ENCODE measurements at places on chromosomes 6 and 20. TPM values are rescaled to one million over a fixed set of nuclear protein-coding genes. Genes with fewer than 3 reads are reported as not detected.

Gene TRIM31
- not detected for total RNA-seq

Gene FARS2
- 24.7 TPM for total RNA-seq

- DNase-seq = no peak
Observed at GRCh38 chr20:50107086-50107660, 5.8 kb downstream of the UBE2V1 start.

- DNase-seq = peak; percentile 95
Observed at GRCh38 chr6:33672808-33673207, 38.7 kb downstream of the UQCC2 start.

DNA sequence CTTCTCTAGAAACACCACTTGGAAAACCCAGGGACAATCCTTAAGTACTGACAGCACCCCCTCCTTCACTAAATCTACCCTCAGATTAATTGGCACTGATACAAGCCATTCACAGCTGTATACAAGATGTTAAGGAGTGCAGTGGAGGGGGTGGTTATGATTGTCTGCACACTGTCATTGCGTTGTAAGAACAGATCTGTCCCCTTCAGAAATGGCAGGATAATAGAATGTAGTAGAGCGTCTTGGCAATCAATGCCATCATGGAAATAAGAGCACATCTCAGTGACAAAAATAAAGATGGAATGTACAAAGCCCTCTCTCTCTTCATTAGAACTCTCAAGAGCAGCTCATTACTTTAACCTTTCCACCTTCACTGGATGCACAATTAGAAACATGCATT lies 324.9 kb upstream of the TBX18 start:
- no peak for DNase-seq

DNA sequence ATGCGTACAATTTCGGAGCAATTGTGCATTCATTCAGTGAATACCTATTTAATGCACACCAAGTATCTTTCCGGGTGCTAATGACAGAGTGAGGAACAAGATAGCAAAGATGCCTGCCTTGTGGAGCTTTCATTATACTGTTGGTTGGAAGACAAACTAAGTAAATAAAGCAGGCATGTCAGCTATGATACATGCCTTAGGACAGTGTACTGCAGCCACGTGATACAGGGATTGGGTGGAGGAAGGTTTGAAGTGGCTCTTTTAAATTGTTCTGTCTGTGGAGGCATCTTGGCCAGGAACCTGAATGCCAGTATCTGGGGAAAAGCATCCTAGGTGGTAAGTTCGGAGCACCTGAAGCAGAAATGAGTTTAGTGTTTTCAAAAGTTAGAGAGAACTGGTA lies 3.0 kb upstream of the OTOR start:
- no peak for DNase-seq

DNA sequence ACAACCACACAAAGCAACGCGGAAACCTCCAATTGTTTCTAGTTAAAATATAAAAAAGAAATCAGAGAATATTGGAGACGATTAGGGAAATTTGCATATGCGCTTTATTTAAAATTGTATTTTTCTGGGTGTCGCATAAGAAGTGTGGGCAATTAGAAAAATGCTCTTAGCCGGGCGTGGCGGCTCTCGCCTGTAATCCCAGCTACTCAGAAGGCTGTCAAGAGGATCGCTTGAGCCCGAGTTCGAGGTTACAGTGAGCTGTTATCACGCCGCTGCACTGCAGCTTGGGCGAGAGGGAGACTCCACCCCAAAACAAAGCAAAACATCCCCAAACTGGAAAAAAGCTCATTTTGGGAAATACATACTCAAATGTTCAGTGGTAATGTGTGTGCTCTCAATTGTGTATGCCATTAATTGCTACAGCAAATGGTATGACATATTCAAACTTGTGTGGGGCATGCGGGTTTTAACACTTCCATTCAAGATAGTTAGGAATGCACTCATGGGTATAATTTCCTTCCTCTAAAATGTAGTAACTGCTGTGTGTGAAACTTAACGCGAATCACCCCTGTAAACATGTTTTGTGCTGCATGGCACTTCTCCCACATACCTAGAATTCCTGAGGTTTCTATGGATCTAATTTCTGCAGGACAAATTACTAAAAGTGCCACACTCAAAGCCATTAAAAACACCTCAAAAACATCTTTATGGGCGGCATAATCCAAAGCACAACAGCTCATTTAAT lies 54.7 kb upstream of the HFE start:
- DNase-seq = peak; percentile 63

DNA sequence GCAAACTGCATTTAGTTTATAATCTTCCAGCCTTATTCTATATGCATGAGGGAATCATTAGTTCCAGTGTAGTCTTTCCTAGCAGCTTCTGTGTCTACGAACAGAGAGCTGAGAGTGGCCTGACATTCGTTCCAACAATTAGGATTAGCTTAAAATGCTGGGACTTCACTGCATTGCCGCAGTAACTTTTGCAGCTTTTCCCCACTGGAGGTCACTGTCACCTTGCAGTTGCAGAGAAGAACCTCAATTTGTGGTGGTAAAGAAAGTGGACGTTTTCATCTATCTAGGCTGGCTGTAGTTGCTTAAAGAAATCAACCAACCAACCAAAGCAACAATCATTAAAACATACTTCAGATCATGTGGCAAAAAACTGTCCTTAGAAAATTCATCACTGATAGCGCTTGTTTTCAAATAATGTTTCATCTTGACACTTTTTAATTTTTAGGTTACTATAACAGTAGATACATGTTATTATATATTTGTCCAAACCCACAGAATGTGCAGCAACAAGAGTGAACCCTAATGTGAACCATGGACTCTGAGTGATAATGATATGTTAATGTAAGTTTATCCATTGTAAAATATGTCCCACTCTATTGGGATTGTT lies 12.2 kb downstream of the MYLK4 start:
- peak; percentile 61 for DNase-seq

DNA sequence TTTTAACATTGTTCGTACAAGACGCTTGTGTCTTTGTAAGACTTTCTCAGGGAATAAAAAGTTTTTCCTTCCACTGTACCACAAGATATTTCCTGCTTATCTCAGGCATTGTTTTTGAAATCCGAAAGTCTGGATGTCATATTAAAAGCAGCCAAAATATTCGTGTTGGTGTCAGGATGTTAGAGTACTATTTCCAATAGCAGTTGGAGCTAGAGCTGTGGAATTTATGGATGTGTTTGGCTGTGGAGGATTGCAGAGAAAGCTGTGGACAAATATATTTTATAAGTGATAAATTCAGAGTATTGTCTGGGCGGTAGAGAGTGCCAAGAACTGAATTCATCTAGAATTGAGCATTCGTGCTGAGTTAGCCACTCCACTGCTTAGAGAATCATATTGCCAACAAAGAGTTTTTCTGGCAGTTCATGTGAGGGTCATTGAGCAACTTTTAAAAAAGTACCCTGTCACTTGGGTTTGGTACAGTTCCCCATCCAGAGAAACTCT lies 57.7 kb downstream of the ZDHHC14 start:
- DNase-seq = no peak

DNA sequence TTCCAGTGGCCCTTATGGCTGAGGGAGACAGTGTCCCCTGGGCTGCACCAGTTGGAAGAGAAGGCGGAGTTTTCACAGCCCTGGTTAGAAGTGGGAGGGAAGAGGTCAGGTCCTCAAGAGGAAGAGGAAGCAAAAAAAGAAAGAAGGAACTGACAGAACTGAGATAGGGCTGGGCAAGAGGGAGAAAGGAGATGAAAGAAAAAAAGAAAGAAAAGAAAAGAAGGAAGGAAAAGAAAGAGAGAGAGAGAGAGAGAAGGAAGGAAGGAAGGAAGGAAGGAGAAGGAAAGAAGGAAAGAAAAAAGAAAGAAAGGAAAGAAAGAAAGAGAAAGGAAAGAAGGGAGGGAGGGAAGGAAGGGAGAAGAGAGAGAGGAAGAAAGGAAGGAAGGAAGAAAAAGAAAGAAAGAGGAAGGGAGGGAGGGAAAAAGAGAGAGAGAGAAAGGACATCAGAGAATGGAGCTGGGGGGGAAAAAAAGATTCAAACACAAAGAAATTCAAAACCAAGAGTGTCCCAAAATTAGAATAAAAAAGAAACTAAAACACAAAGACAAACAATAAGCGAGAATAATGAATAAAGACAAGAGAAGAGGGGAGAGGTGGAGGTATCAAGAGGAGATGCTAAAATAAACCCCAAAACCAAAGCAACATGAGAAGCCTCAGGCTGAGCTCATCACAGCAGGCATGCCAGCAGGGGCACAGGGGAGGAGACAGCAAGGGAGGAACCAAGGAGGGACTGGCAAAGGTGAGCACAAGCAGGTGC lies 5.3 kb upstream of the FUCA2 start:
- no peak for DNase-seq

Gene TGM2
- 33.4 TPM for total RNA-seq

DNA sequence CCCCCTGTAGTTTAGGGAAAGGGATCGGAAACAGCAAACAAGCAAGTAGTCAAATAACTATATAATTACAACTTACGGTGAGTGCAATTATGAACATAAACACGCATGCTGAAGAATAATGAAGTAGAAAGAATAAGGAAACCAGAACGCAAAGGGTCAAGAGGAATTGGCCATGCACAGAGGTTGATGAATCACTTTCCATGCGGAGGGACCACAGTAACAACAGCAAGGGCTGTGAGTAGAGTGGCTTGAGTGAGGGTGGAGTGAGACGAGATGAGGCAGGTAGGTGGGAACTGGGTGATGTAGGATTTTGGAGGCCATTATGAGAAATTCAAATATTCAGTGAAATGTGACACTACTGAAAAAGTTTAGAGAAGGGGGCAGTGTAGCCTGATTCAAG lies 112.2 kb upstream of the LAMP5 start:
- no peak for DNase-seq

- no peak for DNase-seq
Observed at GRCh38 chr6:38591439-38591838, 48.3 kb downstream of the BTBD9 start.

- no peak for DNase-seq
Observed at GRCh38 chr6:79557673-79558467, 20.6 kb upstream of the LCA5 start.

DNA sequence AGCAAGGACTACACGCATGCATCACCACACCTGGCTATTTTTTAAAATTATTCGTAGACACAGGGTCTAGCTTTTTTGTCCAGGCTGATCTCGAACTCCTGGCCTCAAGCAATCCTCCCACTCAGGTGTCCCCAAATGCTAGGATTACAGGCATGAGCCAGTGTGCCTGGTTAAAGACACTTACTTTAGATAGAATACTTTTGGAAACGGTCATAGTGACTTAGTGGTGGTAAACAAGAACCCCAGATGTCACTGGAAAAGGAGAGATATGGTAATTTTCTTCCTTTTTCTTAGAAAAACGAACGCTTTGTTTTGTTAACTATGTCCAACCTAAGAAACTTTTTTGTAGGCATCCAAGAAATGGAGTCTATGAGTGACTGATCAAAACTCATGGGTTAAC lies 137.3 kb downstream of the TFAP2B start:
- no peak for DNase-seq

- DNase-seq = peak; percentile 96
Observed at GRCh38 chr20:62887152-62887859, 25.7 kb upstream of the TCFL5 start.

GRCh38 chr6:88843040-88843439 lies 120.4 kb downstream of the RNGTT start:
- no peak for DNase-seq

Gene CPNE5
- 0.63 TPM for total RNA-seq

GRCh38 chr20:43322851-43323250 lies 133.1 kb upstream of the PTPRT start:
- DNase-seq = peak; percentile 6

Gene NFS1
- 29.5 TPM for total RNA-seq

DNA sequence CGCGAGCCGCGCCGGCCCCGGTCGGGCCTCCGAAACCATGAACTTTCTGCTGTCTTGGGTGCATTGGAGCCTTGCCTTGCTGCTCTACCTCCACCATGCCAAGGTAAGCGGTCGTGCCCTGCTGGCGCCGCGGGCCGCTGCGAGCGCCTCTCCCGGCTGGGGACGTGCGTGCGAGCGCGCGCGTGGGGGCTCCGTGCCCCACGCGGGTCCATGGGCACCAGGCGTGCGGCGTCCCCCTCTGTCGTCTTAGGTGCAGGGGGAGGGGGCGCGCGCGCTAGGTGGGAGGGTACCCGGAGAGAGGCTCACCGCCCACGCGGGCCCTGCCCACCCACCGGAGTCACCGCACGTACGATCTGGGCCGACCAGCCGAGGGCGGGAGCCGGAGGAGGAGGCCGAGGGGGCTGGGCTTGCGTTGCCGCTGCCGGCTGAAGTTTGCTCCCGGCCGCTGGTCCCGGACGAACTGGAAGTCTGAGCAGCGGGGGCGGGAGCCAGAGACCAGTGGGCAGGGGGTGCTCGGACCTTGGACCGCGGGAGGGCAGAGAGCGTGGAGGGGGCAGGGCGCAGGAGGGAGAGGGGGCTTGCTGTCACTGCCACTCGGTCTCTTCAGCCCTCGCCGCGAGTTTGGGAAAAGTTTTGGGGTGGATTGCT lies 1.3 kb downstream of the VEGFA start:
- DNase-seq = peak; percentile 70

- DNase-seq = peak; percentile 46
Observed at GRCh38 chr20:32570401-32571190, 14.5 kb downstream of the NOL4L start.

Gene NRN1
- 38.3 TPM for total RNA-seq

- DNase-seq = no peak
Observed at GRCh38 chr6:14406614-14407331, 289.2 kb downstream of the CD83 start.

Gene SGK2
- total RNA-seq = 0.06 TPM

Gene SCAND1
- 93.9 TPM for total RNA-seq

Gene CDH22
- total RNA-seq = not detected

Gene HLA-DPA1
- 13.8 TPM for total RNA-seq

DNA sequence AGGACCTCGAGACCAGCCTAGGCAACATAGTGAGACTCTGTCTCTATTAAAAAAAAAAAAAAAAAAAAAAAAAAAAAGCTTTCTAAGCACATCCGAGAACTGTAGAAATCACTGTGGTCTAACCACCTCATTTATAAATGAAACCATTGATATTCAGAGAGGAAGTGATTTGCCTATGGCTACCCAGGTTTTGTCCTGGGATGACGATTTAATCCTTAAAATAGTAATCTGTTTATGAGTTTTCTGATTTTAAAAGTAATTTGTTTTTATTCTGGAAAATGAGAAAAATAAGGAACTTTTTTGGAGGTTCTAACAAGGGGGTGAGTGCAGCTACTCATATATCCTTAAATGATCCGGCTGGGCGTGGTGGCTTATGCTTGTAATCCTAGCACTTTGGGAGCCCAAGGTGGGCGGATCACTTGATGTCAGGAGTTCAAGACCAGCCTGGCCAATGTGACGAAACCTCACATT lies 6.5 kb upstream of the BTN3A2 start:
- no peak for DNase-seq

Gene SLC16A10
- 1.2 TPM for total RNA-seq

Gene CENPQ
- total RNA-seq = 21.5 TPM

Gene TUBB1
- not detected for total RNA-seq

Gene RBM24
- total RNA-seq = 12.5 TPM

Gene MAPK13
- 0.18 TPM for total RNA-seq

- DNase-seq = no peak
Observed at GRCh38 chr6:132490478-132491204, 22.3 kb downstream of the STX7 start.

Gene POU3F2
- total RNA-seq = 0.63 TPM

Gene PRL
- not detected for total RNA-seq
